ENCODE measurements at places on chromosomes 6 and 20. TPM values are rescaled to one million over a fixed set of nuclear protein-coding genes. Genes with fewer than 3 reads are reported as not detected.

ZNF391 gene
- 0.16 TPM for total RNA-seq

JARID2 gene
- 11.5 TPM for total RNA-seq

CGA gene
- 0.24 TPM for total RNA-seq

AIF1 gene
- total RNA-seq = not detected

ID1 gene
- 370 TPM for total RNA-seq

ARMH2 gene
- total RNA-seq = not detected

GGTLC1 gene
- not detected for total RNA-seq

BPIFB2 gene
- not detected for total RNA-seq

TSPO2 gene
- not detected for total RNA-seq

BMP6 gene
- 20.1 TPM for total RNA-seq

KCNK16 gene
- total RNA-seq = not detected

LCA5 gene
- total RNA-seq = 0.74 TPM

HSPA1L gene
- total RNA-seq = 2.0 TPM

PDYN gene
- not detected for total RNA-seq

MTG2 gene
- 36.8 TPM for total RNA-seq

COL12A1 gene
- total RNA-seq = 4.5 TPM

ACSS2 gene
- 8.4 TPM for total RNA-seq

MOG gene
- not detected for total RNA-seq

SMOC2 gene
- not detected for total RNA-seq

FYN gene
- 8.8 TPM for total RNA-seq

OSBPL2 gene
- total RNA-seq = 19.6 TPM

GGT7 gene
- 8.0 TPM for total RNA-seq

RAET1L gene
- total RNA-seq = 0.44 TPM

TINAG gene
- not detected for total RNA-seq

IL22RA2 gene
- not detected for total RNA-seq

ZFAND3 gene
- total RNA-seq = 42.4 TPM

DEFB121 gene
- not detected for total RNA-seq

MOXD1 gene
- 2.7 TPM for total RNA-seq

BTN1A1 gene
- not detected for total RNA-seq

SCRT2 gene
- total RNA-seq = not detected

Measured in A549 treated with Hydrocortisone at 1 μM for 4 hours (cell line).